NCI-H187 treated with DMSO at 0.1 percent for 48 hours (cell line): ENCODE measurements at places on chromosomes 6 and 20.

DNA sequence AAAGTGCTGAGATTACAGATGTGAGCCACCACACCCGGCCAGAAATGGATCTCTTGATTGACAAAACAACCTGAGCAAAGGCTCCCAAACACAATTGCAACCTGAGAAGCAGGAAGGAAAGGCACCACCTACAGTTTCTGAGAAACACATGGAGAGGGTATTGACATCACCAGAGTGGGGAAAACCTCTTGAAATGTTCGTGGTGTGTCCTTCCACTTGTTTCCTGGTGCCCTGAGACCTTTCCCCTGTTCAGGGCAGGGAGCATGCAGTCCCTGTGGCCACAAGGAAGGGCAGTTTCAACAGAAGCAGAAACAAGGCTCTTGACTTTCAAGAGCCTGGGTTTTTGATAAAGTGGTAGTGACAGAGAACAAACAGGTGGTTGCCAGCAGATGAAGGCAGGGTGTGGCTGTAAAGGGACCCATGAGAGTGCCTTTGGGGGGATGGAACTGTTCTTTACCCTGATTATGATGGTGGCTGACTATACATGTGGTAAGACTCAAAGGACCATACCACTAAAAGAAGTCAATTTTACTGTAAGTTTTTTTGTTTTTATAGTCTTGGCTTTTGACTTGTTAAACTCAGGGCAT lies 3.2 kb upstream of the BPIFA1 start:
- peak; percentile 58 for DNase-seq

- no peak for DNase-seq
Measured at GRCh38 chr6:3355011-3355357, 96.2 kb downstream of the PSMG4 start.

- no peak for DNase-seq
Measured at GRCh38 chr6:45327956-45328522, at the start of gene RUNX2. RUNX2 (plus strand) TSS chr6:45328330; CDS start chr6:45328727, 397 bp downstream.

DNA sequence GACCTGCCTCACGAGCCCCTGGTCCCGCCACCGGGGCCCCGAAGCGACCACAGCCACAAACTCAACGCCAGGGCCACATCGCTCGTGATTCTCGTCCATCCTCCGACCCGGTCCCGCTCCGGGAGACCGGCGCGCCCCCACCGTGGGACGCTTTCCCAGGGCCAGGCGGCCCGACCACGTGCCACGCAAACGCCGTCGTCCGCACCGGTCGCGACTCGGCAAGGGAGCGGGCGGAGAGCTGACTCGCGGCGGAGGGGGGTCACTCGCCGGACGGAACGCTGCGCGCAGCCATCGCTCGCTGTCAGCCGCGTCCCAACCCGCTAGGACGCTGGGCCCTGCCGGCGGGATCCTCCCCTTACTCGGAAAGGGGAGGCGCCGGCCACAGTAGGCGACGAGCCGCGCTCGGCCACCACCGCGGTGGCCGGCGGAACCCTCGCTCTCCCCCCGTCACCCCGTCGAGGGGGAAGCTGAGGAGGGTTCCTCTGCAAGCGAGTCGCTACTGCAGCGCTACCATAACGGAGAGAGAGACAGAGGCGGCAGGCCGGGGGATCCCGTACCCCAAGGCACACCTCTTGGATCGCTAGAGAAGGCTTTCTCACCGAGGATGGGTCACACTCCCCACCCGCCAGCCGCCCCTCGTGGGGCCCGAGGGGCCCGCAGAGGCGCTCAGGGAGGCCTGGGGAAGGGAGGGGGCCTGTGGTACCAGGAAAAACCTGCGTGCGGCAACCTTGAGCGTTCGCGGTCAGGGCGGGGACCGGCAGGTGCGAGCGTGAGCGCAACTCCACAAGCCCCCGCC lies 511.8 kb upstream of the ZNF337 start:
- no peak for DNase-seq

DNA sequence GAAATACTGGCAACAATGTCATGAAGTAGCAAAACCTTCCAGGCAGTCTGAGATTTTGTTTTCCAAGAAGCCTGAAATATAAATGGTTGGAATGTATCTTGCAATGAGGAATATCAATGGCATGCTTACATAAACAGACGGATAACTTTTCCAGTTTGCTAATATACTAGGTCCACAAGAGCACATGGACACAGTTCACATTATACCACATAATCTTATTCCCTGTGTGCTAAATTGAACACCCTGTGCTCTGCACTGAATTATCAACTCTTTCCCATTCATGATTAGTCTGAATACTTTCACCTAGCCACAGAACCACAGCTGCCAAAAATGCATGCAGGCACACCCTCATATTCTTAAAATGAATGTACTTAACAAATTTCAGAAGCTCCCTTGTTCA lies 274.3 kb downstream of the COL12A1 start:
- DNase-seq, result no peak

DNA sequence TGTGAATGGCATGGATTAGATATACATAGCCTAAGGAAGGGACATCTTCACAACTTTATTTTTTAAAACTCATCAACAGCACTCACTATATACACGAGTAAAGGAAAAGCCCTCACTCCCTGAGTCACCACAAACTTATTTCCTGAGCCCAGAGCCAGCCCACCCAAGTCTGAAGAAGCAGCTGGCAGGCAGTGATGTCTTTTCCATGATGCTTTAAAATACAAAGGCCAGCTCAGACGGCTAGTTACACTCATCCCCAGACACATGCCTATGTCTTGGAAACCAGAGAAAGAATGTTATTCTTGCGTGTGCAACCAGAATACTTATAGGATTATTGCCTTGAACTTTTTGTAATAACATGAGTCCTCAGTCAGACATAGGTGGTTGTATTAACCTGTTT lies 114.4 kb downstream of the ADGRG6 start:
- DNase-seq, result no peak

GRCh38 chr6:150116200-150116800 lies 26.5 kb upstream of the PPP1R14C start:
- DNase-seq, result no peak

DNA sequence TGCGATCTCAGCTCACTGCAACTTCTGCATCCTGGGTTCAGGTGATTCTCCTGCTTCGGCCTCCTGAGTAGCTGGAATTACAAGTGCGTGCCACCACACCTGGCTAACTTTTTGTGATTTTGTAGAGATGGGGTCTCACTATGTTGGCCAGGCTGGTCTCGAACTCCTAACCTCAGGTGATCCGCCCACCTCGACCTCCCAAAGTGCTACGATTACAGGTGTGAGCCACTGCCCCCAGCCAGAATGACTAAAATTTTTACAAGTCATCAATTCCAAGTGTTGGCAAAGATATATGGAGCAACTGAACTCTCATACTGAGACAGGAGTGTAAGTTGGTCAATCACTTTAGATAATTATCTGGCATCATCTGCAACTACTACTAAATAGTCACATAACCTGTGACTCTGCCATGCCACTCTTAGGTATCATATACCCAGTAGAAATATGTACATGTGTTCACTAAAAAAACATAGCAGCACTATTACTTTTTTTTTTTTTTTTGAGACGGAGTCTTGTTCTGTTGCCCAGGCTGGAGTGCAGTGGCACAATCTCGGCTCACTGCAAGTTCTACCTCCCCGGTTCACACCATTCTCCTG lies 3.0 kb downstream of the EIF6 start:
- DNase-seq, result no peak

- DNase-seq, result no peak
Measured at GRCh38 chr6:23705697-23706096, 420.3 kb upstream of the NRSN1 start.

DNA sequence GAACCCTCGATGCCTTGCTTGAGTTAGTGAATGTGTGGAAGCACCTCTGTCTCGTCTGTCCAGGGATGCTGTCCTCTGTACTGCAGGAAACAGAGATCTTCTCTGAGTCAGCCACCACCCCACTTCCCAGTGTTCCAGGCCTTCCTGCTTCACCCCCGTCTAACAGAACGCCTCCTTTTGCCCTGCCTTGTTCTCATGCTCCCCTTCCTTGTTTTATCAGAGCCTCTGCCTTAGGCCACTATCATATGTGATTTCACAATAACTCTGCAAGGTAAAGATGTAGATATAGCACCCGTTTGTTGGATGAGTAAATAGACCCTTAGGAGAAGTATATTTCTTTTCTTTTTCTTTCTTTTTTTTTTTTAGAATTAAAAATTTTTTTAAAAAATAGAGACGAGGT lies 106.7 kb upstream of the CLDN20 start:
- DNase-seq, result no peak

DNA sequence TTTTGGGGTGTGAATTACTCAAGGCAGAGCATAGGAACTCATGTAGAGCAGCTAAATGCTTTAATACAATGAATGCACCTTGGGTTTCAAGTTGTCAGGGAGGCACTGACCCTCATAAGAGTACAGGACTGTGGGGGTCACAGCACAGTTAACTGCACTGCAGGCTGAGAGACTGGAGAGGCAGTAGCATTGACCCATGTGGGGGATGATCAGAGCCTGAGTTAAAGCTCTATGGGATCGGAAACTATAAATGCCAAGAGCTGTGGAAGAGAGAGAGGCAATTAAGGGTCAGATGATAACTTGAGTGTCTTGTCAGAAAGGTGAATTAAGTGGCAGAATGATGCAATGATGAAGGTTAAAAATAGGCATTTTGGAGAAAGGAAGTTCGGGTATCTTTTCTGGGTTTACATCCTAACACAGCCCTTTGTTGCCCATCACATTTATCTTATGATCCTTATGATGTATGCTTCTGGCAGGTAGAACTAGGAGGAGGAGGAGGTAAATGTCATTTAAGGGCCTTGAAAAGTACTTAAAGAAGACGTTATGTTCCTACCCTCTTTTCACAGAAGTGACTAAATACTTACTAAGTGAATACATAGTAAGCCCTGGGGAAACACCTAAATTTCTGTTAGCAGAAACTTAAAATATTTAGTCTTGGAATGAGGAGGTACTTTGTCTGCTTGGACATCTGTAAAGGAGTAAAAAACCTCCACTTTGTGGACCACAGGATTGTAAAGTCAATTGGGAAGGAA lies 24.2 kb downstream of the LRRC1 start:
- no peak for DNase-seq

- DNase-seq, result no peak
Measured at GRCh38 chr6:45727228-45727627, 288.4 kb downstream of the CLIC5 start.

- no peak for DNase-seq
Measured at GRCh38 chr6:1131285-1132079, 180.4 kb upstream of the FOXQ1 start.
